ENCODE measurements at places on chromosomes 5 and 9. TPM values are rescaled to one million over a fixed set of nuclear protein-coding genes. Genes with fewer than 3 reads are reported as not detected.

DNA sequence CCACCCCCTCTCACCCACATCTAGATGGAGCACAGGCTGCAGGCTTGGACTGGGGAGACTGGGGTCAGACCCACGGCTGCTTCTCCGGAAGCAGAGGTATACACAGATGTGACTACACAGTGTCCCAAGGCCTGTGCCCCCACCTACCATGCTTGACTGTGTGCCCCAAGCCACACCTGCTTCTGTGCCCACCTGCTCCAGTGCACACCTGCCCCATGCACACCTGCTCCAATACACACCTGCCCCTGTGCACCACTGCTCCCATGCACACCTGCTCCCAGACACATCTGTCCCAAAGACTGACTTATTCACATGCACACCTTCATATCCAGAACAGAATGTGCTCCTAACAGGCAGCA is 5.5 kb upstream of the COL5A1 start:
- DNase-seq = no peak

GRCh38 chr9:97415146-97415545 is 3.2 kb downstream of the TDRD7 start:
- DNase-seq = no peak

- DNase-seq = no peak
Measured at GRCh38 chr5:124866355-124867136, 120.1 kb upstream of the ZNF608 start.

Gene IFNK
- total RNA-seq = not detected

GRCh38 chr9:5643005-5643624 is 14.2 kb downstream of the RIC1 start:
- DNase-seq = no peak

DNA sequence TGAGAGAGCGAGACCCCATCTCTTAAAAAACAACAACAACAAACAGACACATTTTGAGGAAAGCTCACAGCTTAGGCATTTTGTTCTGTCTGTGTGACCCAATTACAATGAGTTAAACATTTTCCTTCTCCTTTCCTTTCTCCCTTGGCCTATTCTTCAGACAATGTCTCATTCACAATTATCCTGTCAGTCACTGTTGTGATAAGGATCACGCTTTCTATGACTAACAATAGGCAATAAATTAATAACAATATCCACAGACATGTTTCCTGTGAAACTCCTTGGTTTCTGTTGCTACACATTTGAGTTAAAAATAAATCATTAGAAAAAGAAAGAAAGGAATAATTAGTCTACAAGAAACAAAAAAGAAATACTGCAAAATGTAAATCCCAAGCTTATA is 19.8 kb upstream of the CARTPT start:
- no peak for DNase-seq

DNA sequence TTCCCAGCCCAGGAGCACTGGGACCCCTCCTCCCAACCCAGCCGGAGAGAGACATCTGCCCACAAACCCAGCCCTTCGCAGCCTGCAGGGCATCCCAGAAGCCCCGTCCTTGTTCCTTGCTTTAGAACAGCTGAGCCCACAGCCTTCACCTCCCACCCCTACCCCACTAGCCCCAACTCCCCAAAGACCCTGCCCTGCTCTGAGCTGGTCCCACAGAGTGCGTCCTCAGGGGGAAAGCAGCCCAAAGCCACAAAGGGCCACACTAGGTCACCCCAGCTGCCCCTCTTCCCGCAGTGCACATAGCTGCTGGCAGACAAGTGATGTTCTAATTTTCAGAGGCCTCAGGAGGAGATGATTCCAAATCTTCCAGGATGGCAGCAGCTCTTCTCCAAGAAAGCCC is 8.8 kb downstream of the PLPP7 start:
- no peak for DNase-seq

- no peak for DNase-seq
Measured at GRCh38 chr9:14715102-14715501, 7.4 kb downstream of the CER1 start.

DNA sequence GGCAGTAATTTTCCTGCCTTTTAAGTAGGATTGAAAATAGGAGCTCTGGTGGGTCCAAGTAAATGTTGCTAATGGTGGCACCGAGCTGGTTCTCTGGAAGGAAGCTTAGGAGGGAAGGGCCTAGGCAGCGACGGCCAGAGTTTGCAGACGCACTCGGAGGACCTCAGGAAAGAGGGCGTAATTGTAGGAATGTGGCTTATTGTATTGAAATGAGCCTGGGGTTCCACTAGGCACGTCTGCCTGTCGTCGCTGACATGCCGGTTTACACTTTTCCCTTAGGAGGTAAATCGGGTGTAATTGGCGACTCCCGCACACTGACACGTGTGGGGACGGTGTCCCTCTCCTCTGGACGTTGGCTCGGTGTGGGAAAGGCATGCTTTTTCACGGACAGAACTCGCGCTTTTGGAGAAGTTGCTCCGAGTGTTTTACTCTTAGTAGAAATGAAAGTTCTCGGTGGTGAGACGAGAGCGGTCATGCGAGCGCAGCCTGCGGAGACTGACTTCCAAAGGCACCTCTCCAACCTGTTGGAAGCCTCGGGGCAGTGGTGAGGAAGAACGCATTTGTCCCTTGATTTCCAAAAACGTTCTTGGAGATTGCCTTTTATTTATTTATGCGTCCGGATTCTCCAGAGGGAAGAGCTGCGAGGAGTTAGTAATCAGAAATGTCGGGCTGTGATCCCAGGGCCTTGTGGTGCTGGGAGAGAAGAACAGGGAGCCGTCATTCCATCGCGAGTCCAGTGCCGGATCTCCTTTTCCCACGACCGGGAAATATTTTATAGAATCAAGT is 1.3 kb downstream of the NR4A3 start:
- peak; percentile 69 for DNase-seq

All from GM23338 (cell line).